HTR-8/SVneo (cell line): ENCODE measurements at places on chromosomes 5 and 9.

GRCh38 chr9:135376511-135377265, 102.9 kb upstream of the PPP1R26 start:
- no peak for DNase-seq

GRCh38 chr9:126805554-126806262, 868 bp downstream of the ZBTB43 start:
- DNase-seq = no peak

DNA sequence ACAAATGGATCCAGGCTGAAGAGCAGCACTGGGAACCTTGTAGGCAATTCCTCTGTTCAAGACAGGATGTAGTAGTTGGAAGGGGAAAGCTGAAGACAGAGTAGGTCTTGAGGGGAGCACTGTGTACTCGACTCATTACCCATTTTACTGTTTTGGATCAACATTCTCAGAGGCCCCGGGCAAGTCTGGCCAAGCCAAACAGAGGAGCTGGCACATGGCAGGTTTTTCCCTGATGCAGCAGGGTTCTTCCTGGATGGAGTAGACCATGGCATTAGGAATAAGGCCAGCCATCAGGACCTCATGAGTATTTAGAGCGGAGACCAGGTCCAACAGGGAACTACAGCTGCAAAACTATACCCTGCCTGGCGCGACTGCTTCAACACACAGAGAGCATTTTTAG, 4.4 kb downstream of the SVEP1 start:
- DNase-seq = no peak

GRCh38 chr9:109889456-109889855, 109.5 kb downstream of the PALM2AKAP2 start:
- DNase-seq = no peak

DNA sequence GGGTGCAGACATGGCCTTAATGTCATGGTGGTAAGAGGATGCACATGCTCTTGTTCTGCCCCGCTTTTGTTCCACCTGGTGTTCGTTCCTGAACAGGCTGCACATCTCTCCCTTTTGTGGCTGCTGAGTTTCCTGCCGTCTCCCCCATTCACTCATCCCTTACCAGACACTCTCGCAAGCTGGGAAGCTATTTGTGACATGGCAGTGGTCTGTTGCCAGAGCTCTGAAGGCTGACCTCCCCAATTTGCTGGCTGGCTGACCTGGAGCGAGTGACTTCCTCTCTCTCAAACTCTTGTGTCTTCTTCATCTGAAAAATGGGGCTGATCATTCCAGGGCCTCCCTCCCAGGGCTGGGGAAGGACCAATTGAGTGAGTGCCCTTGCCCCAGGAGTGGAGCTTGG, 35.9 kb downstream of the HRH2 start:
- DNase-seq = no peak

GRCh38 chr9:121736934-121737462, 85.6 kb downstream of the DAB2IP start:
- no peak for DNase-seq

DNA sequence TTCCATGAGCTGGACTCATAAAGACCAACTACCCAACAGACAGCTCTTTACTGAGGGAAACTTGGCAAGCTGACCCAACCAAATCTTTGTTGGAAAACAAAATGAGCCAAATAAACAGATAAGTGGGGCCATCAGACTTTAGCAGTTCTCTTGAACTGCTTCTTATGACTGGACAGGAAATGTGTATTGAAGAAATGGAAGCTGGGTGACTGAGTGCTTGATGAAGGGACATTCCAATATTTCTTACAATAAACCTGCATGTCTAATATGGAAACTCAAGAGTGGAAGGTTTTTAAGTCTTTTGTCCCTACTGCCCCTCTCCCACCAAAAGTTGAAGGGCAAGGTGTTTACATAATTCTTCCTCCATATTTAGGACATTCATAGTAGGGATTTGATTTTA, 218.8 kb upstream of the NR4A3 start:
- no peak for DNase-seq

GRCh38 chr5:68222310-68222709, 6.8 kb downstream of the PIK3R1 start:
- no peak for DNase-seq

- DNase-seq = no peak
Measured at GRCh38 chr9:113708821-113709713, 167.0 kb upstream of the ZNF618 start.

GRCh38 chr9:116987721-116988485, 300.8 kb downstream of the TRIM32 start:
- no peak for DNase-seq

DNA sequence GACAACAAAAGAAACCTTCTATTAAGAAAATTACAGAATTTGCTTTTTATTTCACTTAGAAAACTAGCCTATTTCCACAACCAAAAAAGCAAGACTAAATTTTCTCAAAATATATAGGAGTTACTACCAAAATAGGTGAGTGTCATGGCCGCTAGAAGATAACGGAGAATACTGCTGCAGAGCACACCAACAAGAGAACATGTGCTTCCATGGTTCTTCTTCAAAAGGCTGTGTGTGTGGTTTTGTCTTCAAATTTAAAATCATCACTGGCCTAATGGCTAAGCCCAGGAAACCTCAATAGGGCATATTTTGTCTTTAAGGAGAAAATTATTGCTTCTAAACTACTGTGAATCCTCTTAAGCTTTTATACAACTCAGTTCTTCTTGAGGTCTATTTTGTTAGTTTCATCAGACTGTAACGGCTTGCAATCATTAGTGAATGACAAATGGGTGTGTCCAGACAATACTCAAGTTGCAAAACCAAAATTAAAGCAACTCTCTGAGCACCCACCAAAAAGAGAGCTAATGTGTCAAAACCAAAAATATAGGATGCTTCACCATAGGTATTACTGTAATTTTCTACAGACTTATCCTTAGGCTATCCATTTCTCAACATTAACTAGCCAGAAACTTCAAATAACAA, 3.3 kb downstream of the SETX start:
- no peak for DNase-seq

DNA sequence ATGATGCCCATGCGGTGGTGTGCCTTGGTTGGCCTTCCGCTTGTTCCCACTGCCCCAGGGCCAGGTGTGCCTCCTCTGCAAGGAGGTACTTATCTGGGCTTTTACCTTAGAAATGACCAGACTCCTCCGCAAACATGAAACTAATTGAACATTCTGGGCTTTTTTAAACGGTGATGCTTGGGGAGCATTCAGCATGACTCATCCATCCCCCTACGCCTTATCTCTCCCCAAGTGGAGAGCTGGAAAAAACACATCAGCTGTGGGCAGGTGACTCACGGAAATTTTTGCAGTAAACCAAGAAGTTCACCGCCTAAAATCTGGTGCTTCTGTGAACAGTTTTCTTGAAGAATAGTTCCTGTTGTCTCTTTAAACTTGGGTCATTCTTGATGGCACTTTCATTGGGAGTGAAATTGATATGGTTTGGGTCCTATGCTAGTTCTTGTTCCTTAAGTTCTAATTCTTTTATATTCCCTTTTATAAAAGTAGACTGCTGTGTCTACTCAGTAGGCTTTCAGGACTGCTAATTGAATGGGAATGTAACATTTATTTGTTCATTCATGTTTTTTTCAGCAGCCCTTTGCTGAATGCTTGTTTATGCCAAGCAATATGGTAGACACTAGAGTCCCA, 39.6 kb downstream of the SFXN1 start:
- peak; percentile 56 for DNase-seq

DNA sequence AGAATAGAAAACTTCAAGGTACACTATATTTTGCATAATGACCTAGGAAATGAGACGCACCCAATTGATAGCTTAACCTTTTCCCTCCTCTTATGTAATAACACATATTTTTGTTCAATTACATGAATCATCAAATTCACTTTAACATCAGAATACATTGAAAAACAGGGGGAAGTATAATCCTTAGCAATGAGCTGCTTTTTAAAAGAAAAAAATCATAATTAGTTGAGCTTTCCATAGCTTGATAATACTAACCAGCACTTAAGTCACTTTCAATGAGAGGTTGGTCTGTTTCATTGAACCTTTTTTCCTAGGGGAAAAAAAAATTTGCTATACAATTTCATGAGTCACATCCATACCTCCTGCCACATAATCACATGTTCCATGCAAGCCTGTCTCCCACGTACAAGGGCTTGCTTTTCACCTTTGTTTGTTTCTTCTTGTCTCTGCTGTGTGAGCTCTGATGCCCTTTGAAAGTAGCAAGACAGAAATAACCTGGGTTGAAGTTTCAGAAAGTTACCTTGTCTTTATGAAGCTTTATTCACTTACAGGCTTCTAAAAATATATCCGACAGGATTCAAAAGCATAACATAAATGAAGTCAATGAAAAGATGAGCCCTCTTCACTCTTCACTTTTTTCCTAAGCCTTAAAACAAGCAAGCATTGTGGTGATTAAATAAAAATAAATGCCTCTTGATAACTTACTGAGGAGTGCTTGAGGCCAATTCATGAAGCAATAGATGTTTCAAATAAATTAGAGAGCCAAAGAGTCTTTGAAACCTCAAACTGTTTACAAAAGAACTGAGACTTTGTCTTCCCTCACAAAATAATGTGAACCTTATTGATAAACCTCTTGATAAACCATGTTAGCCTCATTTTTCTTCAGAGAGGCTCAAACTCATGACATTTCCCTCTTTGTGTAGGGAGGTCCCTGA, 108.5 kb downstream of the FEM1C start:
- no peak for DNase-seq

GRCh38 chr9:84337252-84337651, 3.3 kb downstream of the SLC28A3 start:
- DNase-seq = no peak

- DNase-seq = no peak
Measured at GRCh38 chr5:4098226-4098625, 502.6 kb downstream of the IRX1 start.

DNA sequence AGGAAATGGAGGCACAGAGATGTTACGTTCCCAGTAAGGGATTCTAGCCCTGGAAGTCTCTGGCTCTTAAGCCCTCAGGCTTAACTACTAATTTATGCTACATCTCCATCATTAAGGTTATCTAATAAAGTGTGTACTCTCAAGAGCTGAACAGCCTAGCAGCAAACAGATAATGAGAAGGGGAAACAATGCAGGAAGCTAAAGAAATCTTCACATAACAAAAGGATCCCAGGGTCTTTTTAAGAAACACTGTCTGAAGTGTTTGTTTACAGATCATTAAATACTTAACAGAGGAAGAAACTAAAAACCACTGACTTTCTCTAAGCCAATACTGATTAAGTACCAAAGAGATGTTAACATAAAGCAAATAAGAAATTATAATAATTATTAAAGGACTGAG, 129.0 kb downstream of the PAPPA start:
- no peak for DNase-seq

DNA sequence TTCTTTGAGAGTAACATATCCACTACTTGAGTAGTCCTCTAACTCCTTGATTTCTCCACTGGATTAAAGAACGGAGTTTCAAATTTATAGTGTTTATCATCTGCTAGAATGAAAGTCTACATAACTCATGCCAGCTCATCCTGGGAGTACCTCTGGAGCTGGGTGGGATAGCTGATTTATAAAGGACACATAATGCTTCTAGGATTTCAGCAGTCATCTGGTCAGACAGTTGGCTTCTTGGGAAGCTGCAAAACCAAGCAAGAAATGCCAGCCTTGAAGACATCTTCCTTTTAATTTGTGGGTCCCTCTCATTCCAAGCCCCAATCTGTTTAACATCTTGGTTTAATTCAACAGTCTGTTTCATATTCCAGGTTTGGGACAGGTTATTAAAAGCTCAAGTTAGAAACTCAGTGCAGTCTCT, 3.2 kb downstream of the GALNT10 start:
- DNase-seq = no peak

GRCh38 chr9:85900504-85901201, 40.3 kb upstream of the NAA35 start:
- DNase-seq = peak; percentile 11

GRCh38 chr9:37626708-37627292, 24.0 kb upstream of the FRMPD1 start:
- no peak for DNase-seq

- DNase-seq = peak; percentile 41
Measured at GRCh38 chr5:179404321-179405053, 59.2 kb upstream of the ADAMTS2 start.

GRCh38 chr5:52895075-52895474, 94.1 kb upstream of the ITGA2 start:
- DNase-seq = no peak
